Stimulated activated CD4-positive, alpha-beta T cell treated with anti-CD3 and anti-CD28 coated beads, Interleukin-2, amount 100 ng/mL, for 48 hours (primary cell): ENCODE measurements at places on chromosomes 1 and 21.

- no peak for DNase-seq
Observed at GRCh38 chr1:66226985-66227384, 307.0 kb upstream of the SGIP1 start.

- no peak for DNase-seq
Observed at GRCh38 chr1:177783051-177783450, 186.8 kb downstream of the SEC16B start.

DNA sequence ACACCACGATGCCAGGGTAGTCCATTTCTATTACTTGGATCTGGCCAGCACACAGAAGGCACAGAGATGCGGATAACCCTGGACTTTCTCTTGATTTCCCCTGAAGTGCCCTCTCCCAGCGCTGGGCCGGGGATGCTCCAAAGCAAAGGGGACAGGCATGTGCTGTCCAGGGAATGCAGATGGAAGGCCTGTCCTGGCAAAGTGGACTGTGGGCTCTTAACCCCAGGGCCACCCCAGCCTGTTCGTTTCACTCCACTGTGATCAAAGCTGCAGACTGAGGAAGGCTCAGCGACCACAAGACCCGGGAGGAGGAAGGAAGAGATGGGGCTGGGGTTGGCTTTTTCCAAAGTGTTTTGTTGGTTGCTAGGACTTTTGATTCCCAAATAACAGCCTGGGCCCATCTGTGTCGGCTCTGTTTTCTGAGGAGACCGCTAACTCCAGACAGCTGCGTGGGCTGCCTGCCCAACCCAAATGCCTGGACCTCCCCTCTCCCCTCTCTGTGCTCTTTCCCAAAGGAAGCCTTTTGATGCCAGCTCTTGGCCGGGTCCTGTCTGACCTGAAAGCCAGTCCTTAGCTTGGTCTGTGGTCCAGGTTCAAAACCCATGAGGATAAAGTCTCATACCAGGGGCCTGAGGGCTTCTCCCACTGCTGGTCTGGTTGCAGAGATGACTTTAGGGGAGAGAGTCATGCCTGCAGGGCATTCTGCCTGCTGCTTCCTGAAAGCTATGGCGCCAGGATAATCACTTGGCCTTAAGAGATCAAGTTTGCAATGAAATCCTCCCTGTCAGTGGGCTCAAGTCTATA, 119.6 kb upstream of the CD34 start:
- no peak for DNase-seq

- DNase-seq: no peak
Observed at GRCh38 chr1:207288315-207288714, 33.2 kb upstream of the CD55 start.

- DNase-seq: no peak
Observed at GRCh38 chr21:35139382-35139715, 90.2 kb upstream of the RUNX1 start.

DNA sequence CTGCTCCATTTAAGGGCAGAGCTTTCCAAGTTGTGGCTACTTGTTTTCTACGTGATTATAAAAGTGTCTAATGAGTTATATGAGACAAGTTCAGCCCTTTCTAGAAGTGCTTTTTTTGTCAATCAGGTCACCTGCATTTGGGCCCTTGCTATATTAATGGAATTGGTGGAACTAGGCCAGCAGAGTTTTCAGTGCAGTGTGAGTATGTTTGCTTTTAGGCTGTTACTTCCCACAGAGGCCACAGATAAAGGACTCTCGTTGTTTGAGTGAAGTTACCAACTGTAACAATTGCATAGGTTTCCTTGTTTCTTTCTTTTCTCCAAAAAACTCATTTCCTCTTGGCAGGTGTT, 10.9 kb downstream of the SMAP2 start:
- no peak for DNase-seq

- no peak for DNase-seq
Observed at GRCh38 chr21:29888437-29888836, 51.4 kb downstream of the GRIK1 start.

GRCh38 chr1:19007491-19008441, 51.3 kb upstream of the IFFO2 start:
- no peak for DNase-seq

DNA sequence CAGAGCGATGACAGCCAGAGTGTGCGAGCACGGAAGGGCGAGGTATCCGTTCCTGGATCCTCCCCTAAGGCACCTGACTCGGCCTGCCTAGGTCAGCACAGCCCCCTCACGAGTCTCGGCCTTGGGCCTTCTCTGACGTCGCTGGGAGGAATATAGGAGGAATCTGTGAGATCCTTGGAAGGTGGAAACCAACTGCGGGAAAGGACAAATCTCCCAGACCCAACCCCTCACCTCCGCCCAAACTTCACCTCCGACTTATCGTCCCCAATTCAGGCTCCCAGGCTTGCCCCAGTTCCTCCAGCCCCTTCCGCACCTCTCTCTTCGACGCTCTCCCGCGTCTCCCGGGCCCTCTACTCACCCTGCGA, 494 bp downstream of the APH1A start:
- peak; percentile 17 for DNase-seq

GRCh38 chr1:186865253-186865652, 36.5 kb downstream of the PLA2G4A start:
- no peak for DNase-seq

GRCh38 chr1:107963008-107963407, 2.0 kb downstream of the VAV3 start:
- no peak for DNase-seq

DNA sequence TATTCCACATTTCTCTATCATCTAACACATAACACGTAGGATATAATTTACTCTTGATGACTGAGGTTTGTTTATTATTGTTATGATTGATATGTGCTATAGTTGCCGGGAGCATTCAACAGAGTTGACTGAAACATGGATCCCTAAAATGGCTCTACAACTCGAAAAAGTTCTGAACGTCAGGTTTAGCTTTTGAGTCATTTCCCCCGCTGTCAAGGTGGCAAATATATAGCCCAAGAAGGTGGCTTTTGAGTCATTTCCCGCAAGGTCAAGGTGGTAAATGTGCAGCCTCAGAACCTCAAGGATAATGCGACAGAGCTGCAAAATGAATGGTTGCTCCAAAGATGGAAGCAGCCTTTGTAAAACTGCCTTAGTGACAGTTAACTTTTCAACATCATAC, 104.0 kb downstream of the NIBAN1 start:
- DNase-seq: no peak

DNA sequence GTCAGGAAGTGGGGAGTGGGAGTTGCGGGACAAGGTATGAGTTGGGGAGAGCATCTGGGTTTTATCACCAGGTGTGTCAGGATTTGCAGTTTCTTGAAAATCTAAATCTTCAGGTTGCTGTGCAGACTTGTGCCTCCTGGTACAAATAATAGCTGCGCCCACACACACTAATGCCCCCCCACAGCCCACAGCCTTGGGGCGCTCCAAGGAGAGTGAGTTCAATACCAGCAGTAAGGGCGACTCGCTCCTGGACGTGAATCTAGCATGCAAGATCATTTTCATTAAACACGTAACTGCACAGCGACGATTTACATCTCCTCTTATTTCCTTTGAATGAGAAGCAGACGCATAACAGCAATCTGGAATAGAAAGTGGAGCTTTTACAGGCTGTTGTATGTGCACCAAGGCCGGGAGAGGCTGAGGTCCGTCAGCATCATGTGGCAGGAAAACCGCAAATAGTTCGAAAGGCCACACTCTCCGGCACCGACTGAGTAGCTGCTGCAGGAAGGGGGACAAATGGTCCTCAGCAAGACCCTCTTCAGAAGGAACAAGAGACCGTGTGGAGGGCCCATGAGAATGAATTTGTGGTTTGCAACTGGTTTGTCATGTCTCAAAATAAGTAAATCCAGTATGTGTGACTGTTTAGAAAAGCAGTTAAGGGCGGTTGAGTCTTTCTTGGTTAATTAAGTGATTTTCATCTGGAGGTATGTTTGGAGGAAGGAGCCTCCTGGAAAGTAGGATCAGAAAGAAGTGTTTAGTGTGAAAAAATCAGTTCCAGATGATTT, 439.5 kb downstream of the SMYD3 start:
- no peak for DNase-seq

DNA sequence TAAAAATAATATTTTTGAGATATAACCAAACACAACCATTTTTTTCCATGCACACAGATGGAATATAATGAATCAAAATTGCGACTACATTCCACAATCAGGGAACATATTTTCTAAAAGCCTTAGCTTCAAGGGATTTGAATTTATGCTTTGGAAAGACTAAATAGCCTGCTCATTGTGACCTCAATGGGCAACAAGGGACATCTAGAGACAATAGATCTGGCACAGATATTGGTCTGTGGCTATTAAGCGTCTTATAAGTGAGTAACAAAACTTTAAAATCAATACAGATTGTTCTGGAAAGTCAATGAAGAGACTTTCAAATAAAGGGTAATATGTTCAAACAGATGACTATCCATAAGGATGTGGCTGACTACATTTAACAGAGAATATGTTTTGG, 660.6 kb upstream of the ADGRL4 start:
- DNase-seq: no peak

DNA sequence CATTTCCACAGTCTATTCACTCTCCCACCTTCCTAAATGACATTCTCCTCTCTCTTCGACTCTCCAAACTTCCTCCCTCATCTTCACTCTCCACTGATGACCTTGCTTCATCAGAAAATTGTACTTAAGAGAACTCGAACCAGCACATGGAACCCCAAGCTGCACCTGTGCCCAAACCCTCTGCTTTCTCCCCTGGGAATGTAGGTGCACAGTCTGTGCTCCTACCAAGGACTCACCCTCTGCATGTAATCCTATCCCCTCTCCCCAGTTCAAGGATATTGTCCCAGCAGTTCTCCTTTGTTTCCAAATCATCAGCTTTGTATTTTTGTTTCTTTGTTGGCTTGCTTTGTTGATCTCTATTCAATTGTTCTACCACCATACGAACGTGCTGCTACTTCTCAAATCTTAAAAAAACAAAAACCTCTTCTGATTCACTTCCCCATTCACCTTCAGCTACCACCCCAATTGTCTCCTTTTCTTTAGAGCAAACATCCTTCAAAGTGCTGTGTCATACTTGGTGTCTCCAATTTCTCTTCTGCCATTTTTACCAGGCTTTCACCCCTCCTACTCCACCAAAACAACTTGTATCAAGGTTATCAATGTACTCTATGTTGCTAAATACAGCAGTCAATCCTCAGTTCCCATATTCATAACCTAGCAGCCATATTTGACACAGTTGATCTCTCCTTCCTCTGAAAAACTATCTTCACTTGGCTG, 26.8 kb downstream of the RAB3B start:
- DNase-seq: no peak

DNA sequence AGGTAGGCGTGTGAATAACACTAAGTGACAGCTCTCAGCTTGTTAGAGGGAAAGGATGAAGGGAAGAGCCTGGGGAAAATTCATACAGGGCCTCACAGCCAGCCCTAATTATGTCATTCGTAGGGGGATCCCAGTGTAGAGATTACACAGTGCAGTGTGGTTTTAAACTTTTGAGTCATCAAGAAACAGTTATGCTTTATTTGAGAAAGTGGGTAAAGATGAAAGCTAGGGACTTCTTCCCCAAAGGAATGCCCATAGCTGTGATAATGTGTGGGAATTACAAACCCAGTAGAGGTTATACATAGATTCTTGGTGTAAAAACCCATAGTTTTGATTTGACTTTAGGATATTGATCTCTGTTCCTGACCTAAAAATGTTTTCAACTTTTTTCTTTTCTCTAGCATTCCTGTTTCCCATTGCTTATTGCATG, 1.9 kb downstream of the TTF2 start:
- DNase-seq: no peak

DNA sequence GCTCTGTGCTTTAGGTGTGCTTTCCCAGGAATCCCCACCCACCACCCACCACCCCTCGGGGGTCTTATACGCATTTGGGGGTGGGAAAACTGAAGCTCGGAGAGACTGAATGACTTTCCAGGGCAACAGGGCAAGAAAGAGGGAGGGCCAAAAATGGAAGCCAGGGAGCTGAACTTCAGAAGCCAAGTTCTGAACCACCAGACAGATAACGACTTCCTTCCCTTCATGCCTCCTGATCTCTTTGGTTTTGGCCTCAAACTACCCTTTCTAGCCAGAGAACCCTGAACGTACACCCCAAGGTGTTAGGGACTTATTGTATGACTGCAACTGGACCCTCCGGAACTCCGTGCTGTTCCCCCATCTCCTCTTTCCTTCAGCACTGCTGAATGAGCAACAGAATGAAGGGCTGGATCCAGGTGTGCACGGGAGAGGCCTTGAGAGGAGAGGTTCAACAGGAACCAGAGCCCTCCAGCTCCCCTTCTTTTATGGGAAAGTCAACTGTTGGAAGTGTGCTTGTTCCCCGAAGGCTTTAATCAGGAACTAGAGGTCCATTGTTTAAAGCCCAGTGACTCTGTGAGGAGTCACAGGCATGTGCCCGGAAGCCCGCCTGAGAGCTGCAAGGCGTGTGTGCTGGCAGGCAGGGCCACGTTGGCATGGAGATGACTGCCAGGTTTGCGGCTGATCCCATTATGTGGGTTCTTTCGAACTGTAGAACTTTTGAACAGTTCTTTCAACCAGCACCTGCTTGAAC, 3.1 kb downstream of the BACE2 start:
- no peak for DNase-seq

- no peak for DNase-seq
Observed at GRCh38 chr1:115073298-115074087, 15.8 kb downstream of the TSPAN2 start.

GRCh38 chr1:88799491-88799890, 91.9 kb downstream of the GTF2B start:
- no peak for DNase-seq

DNA sequence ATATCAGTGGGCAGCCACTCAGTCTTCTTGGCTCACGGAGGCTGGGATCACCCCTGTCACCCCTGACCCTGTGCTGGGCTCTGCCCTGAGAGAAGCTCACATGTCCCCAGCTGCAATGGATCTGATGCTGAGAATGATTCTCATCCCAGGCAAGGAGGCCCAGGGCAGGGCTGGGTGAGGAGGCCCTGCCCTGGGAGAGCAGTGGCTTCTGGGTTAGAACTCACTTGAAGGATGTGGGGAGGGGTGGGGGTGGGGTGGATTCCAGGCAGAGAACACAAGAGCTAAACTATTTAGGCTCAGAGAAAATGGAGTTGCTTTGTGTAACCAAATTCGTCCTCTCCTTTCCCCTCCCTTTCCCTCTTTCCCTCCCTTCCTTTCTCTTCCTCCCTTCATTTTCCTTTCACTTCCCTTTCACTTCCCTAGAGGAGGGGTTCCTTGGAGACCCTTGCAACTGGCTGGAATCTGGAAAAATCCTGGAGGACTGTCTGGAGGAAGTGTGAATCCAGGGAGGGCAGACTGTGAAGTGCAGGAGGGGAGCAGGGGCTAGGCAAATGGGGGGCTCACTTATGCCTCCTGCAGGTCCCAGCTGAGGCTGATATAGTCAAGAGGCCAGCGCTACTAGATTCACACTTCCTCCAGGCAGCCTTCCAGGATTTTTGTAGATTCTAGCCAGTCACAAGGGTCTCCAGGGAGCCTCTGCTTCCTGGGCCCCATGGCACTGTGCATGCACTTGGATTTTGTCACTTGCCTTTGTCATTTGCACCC, 47.0 kb downstream of the IGSF21 start:
- DNase-seq: no peak
